ENCODE measurements at places on chromosomes 13 and 19.

- no peak for DNase-seq
These were observed 236.2 kb upstream of the HTR2A start for GRCh38 chr13:47133011-47133445.

- DNase-seq: no peak
These were observed 45.7 kb upstream of the ZNF730 start for GRCh38 chr19:23071147-23071511.

DNA sequence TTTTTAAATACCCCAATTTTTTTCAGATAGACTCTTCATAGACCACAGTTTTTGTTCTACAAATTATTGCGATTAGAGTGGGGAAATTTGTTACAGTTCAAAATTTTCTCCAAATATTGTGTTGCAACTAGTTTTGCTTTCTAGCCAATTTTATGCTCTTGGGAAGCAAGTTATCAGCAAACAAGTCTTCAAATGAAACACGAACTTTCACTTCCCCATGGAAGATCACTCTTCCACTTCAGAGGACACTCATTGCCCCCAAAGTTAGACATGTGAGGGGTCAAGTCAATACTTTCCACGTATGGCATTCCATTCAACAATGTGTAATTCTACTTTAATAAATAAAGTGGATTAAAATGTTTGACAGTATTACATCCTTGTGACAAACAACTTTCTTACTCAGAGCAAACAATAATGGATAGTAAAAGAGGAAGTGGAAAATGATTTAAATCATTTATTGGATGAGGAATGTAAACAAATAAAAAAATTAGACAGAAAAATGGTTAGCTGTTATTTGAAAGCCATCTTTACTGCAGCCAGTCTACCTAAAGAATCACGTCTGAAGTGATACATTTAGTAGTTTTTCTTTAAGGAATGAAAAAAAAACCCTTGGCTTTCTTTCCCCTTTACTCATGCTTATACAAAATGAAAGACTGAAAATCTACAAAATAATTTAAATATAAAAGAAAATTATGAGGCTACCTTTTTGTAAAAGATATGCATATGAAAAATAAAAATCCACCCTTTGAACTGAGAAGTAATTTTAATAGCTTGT is 41.2 kb upstream of the TNFSF11 start:
- no peak for DNase-seq

- no peak for DNase-seq
These were observed 86.3 kb downstream of the URI1 start for GRCh38 chr19:30028118-30028991.

DNA sequence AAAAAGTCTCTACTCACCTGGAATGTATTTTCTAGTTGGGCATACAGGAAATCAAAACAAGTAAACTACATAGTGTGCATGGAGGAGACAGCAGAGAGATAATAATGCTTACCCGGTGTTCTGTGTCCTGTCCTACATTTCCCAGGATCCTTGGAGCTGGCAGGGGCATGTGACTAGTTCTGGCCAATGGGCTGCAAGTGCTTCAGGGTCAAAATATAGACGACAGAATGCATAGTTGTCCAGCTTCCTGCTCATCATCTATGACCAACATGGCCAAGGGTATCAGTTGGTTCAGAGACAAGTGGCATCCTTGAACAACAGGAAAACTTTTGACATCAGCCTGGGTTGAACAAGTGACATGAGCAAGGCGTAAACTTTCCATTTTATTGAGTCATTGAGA is 8.5 kb downstream of the ZNF317 start:
- no peak for DNase-seq

GRCh38 chr13:71752775-71753513 is 114.1 kb downstream of the DACH1 start:
- no peak for DNase-seq

DNA sequence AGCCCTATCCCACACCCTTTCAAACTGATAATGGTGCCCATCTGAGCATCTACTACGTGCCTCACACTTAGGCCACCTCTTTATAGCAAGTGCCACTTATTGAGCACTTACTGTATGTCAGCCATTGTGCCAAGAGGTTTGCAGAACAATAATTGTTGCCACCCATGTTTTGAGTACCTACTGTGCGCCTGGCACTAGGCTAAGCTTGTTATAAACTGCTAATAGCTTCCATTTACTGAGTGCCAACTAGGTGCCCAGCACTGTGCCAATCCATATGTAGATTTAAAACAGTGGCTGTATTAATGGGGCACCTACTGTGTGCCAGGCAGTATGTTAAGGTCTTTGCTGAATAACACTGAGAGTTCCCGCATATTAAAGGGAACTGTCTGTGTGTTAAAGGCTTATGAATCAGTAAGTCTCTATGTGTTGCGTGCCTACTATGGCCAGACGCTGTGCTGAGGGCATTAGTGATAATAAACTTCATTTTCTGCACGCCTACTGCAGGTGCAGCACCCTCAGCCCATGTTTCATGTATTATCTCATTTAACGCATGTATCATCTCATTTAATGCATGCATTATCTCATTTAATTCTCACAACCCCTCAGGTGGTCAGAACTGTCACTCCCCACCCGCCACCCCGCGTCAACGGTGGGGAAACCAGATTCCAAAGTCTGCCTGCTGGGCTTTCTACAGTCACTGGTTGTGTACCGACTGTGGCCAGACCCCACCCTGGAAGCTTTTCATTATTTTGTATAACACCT is 105.0 kb downstream of the PTPRS start:
- DNase-seq: no peak

- DNase-seq: no peak
These were observed 15.6 kb upstream of the SMARCA4 start for GRCh38 chr19:10945264-10945663.

- DNase-seq: no peak
These were observed 7.2 kb upstream of the USF2 start for GRCh38 chr19:35261356-35262100.

DNA sequence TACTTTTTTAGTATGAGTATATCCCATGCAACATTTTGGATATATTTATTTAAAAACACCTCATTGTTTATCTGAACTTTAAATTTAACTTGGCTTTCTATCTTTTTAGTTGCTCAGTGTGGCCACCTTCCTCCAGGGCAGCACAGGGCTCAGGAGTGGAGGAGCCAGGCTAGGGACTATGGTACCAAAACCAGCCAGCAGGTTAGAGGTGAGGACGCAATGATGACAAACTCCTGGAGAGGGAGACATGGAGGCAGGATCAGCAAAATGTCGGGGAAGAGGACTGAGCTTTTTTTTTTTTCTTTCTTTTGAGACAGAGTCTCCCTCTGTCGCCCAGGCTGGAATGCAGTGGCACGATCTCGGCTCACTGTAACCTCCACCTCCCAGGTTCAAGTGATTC is 29.6 kb upstream of the CALM3 start:
- no peak for DNase-seq

DNA sequence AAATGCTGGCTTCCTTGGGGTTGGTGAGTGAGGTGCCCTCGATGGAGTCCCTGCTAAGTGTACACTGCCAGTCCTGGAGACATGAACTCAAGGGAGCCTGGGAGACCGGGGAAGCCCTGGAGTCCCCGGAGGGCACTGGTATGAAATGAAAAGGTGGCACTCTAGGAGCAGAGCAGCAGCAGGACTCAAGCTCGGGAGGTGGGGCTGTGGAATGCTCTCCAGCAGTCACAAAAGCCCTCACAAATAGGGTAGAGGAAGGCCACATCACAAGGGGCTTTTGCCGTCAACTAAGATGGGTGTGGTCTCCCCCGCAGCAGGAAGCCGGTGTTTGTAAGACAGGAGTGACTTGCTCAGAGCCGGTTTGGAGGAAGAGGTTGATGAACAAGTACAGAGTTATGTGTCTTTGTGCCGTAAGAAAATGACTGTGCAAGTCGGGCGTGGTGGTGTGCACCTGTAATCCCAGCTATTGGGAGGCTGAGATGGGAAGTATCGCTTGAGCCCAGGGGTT is 19.3 kb downstream of the CCNE1 start:
- peak; percentile 43 for DNase-seq

- DNase-seq: no peak
These were observed 49.2 kb downstream of the GADD45B start for GRCh38 chr19:2524840-2525723.

- DNase-seq: no peak
These were observed 322.3 kb downstream of the DCLK1 start for GRCh38 chr13:35808846-35809245.

DNA sequence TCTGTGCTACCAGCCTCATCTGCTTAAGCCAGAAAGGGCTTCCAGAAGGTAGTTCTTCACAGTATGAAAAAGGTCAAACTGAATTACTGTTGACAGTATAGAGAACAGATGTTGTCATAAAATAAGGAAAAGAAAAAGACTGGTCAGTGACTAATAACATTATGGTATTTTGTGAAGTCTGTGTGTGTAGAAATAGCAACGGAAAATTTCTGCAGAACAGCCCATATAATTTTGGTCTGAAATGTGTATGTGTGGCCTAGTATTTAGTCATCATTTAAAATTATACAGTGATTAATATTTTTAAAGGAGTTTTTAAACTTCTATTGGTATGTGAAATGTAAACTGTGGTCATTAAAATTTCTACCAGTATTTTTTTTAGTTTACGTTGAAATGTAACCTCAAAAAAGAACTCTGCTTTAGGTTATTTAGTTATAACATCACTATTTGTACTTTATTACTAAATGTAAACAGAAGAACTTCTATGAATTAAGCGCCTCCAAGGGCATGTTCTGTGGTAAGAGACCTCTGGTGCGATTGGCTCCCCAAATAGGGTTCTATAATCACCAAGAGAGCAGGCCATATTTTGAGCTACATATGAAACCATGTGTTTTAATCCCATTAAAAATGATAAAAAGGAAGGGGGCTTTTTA is 3.3 kb upstream of the GPR183 start:
- DNase-seq: no peak

DNA sequence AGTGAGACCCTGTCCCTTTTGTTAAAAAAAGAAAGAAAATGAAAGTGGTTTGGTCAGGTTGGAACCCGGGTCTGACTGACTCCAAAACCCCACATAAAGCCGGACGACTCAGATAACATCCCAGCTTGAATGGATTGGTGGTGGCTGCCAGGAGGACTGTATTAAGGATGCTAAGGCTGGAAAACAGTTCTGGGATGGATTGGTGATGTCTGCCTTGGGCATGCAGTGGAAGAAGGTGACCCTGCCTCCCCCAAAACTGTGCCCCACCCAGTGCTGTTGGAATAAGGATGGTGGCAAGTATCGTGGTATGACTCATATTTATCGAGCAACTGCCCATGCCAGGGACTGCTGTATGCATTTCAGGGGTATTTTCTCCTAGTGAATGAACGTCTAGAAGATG is 18.5 kb upstream of the COLGALT1 start:
- DNase-seq: no peak

DNA sequence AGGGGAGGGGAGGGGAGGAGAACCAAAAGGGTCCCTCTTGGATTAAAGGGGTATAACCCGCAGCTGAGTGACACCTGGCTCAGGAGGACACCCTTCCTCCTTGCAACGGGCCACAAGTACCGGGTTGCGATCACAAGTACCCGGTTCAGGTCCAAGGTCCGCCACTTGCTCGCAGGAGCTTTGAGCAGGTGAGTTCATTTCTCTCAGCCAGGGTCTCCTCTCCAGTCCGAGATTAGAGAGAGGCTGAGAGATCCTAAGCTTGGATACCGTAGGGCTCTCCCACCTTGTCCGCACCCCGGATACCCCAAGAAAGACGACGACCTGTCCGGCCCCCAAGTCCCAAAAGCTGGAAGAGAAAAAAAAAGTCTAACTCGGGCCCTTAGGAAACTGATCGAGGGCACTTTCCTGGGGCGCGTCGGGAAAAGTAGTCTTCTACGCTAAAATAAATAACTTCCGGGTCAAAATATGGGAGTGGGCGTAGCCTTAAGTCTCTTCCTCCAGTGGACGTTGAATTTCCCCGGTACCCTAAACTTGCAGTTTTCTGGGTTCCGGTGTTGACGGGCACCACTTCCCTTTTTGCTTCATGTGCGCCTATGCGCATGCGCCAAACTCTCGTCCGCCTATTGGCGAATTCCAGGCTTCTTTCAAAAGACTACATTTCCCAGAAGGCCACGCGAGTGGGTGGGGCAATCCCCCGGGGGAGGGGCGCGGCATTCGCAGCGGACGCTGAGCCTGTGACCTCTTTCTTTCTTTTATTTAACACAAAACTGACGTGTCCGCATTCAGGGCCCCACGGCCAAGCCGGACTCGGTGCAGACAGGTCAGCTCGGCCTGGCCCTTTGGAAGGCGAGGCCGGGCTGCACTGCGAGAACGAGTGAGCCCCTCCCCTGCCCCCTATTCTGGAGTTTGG is 4.4 kb downstream of the C19orf67 start:
- DNase-seq: peak; percentile 98

- no peak for DNase-seq
These were observed 1315.8 kb downstream of the EFNB2 start for GRCh38 chr13:105219651-105220050.

GRCh38 chr19:42468273-42468796 is 25.6 kb upstream of the CXCL17 start:
- no peak for DNase-seq

Measured in activated CD4-positive, alpha-beta T cell treated with anti-CD3 and anti-CD28 coated beads, Interleukin-2, amount 50 U/mL, for 4 hours (primary cell).